ENCODE measurements at places on chromosomes 1 and 21.

GRCh38 chr1:85623061-85623471 lies 42.5 kb downstream of the CCN1 start:
- DNase-seq: no peak

- no peak for DNase-seq
Observed at GRCh38 chr1:57632401-57632800, 208.5 kb upstream of the DAB1 start.

DNA sequence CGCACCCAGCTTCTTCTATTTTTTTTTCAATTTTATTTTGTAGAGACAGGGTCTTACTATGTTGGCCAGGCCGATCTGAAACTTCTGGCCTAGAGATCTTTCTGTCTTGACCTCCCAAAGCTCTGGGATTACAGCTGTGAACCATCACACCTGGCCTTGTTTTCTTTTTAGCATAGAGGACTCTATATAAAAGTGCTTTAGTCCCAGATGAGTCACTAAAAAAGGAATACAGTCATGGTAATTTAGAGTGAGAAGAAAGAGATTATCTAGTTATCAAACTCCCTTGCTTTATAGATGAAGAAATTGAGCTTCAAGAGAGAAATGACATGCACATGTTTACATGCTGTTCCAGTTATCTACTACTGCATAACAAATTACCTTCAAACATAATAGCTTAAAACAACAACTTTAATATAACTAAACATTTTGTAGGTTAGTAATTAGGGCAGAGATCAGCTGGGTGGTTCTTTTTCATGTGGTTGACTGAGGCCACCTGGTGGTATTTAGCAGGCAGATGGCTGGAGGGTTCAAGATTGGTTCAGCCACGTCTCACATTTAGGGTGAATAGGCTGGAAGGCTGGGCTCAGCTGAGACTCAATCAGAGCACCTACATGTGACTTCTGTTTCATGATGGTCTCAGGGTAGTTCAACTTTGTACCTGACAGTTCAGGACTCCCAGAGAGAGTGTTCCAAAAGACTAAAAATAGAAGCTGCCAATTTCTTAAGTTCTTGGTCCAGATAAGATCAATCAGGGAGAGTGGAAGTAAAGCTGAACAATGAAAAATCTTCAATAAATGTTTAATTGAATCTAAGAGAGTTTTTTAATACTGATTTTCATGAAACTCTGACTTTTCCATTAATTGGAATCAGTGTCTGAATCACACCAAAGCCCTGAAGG lies 16.9 kb upstream of the MTF2 start:
- no peak for DNase-seq

DNA sequence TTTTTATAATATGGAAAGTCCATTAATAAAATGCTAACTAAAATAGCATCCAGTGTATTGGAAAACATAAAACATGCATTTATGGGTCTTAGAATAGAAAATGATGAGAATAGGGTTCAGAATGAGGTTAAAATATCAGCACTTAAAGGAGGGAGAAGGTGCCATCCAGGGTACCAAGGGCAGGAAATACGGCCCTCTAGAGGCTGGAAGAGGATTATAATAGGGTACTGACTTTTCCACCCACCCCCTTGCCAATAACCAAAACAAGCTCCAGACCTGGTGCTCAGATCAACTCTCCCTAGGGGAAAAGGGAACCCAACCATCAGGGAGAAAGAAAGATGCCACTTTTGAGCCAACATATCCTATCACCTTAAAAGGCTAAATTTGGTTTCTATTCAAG lies 26.7 kb downstream of the ASTN1 start:
- no peak for DNase-seq

DNA sequence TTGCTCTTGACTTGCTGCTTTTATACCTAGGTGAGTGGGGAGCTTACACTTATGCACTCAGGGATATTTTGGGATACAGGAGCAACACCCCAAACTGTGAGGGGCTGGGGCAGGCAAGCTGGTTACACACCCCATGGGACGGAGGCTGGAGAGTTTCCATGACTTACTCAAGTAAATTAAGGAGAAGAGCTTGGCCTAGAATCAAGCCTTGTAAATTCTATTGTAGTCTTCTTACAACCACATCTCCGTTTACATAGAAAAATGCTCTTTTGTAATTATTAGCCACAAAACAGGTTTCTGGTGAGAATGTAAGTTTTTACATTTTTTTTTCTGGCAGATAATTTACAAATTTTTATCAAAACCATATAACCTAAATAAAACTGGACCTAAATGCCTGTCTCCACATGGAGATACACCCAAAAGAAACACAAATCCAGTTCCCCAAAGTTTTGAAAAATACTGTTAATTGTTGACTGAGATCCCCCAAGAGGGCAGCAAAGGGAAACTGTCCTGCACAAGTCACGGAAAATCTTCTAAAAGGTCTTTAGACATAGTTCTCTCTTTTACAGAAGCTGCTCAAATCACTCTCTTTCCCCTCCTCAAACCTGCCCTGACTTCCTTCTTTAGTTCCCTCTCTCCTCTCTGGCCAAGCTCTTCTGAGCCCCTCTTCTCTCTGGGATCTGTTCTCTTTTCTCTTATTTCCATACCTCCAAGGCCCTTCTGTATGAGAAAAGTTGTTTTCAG lies 134.0 kb downstream of the HIVEP3 start:
- DNase-seq: no peak

GRCh38 chr21:41506611-41507520 lies 1.1 kb downstream of the TMPRSS2 start:
- DNase-seq: no peak

DNA sequence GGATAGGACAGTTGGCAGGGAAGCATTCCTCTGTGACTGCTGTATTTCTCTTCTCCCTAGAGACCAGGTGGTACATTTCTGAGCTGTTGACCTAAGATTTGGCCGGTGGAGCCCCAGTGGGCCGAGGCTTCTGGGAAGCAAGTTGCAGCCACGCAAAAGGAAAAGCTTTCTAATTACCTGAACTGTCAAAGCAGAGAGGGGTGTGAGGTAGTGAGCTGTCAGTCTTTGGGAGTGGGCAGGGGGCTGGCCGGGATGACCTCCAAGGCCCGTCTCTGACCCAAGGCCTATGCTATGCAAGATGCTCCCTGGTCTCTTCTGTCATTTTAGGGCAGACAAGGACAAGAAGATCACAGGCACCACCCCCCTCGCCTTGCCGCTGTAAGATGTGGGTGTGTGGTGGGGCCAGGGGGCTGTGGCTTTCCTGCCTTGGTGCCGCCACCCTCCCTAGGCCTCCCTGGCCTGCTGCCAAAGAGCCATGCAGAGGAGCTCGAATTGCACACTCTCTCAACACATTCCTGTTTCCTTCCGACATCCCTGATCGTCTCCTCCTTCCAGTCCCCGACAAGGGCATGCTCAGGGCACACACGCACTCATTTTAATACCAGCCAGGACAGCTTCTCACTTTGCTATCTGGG lies 7.7 kb downstream of the PADI1 start:
- no peak for DNase-seq

DNA sequence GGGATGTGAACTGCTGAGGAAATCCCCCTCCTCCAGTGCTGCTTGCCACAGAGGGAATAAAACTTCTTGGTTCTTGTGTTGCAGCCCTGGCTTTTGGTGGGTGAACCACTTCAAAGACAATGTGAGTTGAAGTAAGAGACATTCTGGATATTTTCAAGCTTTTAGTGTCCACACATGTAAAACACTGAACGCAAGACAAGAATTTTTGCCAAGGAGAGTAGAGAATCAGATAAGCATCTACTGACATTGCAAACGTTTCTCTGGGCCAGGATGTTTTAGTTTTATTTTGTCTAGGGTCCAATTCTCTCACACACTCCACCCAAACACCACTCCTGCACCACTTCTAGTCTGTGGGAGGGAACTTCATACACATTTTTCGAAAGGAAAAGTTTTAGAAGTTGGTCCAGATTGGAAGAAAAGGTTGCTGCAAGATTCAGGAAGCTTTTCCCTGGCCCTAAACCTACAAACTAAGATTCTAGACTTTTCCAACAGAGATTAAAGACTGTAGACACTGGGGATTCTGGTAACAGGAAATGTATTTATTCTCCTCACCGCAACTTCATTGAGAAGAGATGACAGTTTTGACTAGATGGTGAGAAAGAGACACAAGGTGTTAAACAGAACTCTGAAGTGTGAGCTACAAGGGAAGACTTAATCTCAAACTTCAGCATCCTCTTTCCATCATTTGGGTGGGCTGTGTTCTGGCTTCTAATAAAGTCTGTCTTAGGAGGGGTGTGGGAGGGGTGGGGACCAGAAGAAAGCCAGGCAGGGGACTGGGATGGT lies 16.1 kb downstream of the FASLG start:
- DNase-seq: no peak

DNA sequence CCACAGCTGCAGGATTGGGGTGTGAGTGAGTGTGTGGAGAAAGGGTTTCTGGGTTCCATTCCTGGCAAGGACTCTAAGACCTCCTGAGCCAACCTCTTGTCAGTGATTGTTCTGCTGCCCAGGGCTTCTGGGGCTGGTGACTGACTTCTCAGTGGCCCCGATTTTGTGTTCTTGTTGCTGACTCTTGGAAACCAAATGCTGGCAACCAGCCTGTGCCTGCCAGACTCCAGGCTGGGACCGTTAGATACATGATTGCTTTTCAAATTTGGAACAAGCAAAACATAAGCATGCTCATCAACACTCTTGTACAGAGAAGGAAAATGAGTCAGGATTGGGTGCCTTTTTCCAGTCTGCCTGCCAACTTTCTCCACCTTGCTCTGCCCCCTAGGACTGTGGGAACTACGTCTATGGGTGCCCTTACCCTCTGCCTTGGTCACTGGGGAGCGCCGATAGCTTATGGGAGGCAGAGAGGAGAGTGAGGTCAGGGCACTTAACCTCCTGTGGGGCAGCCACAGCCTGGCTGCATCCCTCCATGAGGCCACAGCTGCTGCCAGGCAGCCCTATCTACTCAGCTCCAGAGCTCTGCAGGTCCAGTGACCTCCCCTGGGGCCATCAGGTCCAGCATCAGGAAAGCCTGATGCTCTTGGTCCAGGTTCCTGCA lies 39.3 kb upstream of the EPS8L3 start:
- DNase-seq: peak; percentile 57

DNA sequence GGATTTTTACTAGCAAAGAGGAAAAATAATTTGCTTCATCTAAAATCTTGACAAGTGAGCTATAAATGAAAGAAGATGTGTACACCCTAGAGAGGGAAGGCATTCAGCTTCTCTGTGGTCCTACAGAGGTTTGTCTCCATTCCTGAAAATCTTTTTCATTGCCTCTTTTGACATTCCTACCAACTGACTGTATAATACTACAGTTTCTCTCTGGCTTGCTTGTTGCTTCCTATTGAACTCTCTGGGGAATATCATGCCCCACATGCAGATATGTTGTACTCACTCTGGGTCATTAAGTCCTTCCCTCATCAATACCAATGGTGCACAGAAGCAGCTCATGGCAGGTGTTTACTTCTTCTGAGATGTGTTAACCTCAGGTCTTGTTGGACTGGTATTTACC lies 371.2 kb upstream of the PLXNA2 start:
- no peak for DNase-seq

DNA sequence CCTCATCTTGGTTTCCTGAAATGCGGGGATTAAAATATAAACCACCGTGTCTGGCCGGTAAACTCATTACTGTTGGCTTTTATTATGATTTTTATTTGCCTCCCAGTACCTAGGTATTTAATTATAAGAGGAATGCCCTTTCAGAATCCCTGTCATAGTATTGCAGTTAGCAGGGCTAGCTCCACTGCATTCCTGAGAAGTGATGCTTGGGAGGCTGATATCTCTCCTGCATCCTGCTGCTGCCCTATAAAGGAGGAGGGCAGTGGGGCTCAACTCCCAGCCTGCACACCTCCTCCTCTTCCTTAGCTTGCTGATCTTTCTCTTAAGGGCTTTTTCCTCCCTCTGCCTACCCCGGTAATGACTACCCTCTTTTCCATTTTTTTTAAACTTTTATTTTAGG lies 19.9 kb upstream of the DISC1 start:
- DNase-seq: no peak

DNA sequence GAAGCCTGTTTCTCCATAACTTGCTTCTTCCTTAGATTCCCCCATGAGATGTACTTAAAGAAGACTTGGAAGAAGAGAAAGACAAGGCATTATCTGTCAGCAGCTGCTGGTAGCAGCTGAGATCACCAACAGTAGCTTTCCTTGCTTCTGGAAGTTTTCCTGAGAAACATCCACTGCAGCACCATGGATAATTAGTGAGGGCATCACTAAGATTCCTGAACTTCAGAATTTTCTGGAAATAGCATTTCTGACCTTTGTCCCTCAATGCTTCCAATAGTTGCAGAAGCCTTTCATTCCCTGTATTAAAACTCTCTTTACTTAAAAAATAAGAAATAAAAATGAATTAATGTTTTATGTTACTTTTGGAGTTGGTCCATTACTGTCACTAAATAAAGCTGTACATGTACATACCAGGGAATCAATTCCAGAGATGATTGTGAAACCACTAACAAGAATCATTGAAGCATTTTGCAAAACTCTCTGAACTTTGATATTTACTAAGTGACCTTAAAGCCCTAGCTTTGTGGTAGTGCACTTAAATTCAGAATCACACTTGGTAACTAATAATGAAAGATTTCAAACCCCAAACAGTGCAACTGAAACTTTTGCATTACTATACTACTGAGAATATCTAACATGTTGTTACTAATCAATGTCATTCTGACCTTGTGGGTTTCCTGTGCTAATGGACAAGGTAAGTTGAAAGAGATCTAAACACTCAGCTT lies at the start of gene CFHR4:
Gene CFHR4 (plus strand): TSS at position 538 of the 725 bp plus-strand sequence. CDS start 99 bp downstream, at position 637.
- DNase-seq: no peak

- no peak for DNase-seq
Observed at GRCh38 chr1:151721788-151722510, 627 bp downstream of the RIIAD1 start.

DNA sequence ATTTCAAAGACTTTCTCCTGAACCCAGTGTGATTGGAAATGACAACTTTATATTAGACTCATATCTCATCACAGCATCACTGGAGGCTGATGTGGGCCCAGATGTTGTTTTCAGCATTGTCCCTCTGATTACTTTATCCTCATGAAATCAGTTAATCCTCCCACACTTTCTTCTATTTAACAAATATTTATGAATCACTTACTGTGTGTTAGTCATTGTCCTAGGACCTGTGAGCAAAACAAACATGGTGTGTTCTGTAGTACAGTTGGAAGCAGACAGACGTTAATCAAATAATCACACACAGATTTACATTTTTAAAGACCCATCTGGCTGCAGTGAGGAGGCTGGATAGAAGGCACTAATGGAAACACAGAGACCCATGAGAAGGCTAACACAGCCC lies 383.7 kb downstream of the PRDM2 start:
- no peak for DNase-seq

- no peak for DNase-seq
Observed at GRCh38 chr1:225242611-225243010, 185.2 kb downstream of the LBR start.

GRCh38 chr1:55446351-55446750 lies 231.2 kb upstream of the USP24 start:
- no peak for DNase-seq

DNA sequence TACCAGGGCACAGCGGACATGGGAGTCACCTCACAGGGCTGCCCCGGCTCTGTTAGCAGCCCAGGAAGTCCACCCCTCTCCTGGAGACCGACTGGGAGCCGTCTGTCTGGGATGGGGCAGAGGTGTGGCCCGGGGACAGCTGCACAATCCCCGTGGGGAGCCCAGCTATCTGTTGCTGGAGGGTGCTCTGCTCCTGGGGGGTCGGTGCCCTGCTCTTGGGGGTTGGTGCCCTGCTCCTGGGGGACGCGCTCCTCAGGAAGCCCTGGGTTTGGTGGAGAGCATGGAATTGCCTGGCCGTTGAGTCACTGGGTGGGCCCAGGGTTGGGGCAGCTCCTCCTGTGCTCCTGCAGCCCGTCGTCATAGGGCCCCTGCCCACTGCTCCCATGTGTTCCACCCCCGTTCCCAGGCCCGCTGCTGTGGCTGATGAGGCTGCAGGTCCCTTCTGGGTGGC lies 39.3 kb downstream of the AGPAT3 start:
- no peak for DNase-seq
